HCT116 (cell line): ENCODE measurements at places on chromosomes 4 and X. TPM values are rescaled to one million over a fixed set of nuclear protein-coding genes. Genes with fewer than 3 reads are reported as not detected.

DNA sequence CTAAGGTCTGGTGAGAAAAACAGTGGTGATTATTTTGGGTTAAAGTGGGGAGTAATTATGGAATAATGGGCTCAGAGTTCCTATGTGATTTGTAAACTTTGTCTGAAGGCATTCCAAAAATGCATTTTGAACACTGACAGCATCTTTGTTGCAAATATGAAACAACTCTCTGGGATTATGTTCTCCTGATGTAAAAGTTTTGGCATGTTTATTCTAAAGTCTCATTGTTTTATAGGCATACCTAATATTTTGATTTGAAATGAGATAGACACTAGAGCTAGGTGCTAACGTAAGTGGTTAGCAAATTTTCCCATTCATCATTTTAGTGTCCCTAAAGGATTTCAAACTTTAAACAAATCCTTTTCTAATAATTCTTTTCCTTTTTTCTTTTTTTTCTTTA, 140.9 kb upstream of the ANXA3 start:
- DNase-seq: no peak

DNA sequence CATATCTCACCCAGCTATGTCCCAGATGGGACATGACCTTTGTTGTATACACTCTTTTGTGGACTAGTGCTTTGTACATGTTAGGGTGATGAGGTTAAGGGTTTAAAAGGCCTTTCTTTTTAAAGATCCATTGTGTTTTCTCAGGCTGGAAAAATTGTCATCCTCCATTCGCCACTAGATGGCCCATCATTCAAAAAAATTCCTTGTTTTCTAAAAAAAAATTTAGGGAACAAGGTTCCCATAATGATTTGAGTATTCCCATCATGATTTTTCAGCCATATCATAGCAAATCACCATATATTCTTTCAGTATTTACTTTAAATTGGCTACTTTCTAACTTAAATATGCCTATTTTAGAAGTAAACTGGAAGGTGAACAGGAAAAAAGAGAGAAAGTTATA, 91.9 kb upstream of the TMEM164 start:
- DNase-seq: no peak

DNA sequence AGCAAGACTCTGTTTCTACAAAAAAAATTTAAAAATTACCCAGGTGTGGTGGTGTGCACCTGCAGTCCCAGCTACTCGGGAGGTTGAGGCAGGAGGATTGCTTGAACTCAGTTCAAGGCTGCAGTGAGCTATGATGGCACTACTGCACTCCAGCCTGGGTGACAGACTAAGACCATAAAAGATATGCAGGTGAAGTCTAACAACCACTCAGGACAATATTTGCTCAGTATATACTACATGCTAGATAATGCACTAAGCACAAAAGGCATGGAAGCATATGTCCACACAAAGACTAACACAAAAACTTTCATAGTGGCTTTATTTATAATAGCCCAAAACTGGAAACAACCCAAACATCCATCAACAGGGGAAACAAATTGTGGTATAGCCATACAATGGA, 57.7 kb upstream of the TXK start:
- no peak for DNase-seq

DNA sequence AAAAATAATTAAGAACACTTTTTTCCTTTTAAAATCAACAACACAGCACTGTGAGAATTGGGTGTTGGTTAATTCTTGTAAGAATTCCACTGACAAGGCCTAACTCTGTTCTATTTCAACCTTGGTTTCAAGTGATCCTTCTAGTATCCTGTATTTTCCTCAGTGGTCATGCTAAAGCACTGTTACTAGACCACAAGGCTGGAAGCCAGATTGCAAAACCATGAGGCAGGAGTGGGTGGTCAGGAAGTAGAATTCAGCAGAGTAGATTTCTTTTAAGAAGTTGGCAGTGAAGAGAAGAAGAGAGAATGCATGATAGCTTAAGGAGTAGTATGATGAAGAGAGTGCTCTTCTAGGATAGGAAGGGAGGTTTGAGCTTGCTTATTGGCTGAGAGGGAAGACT, 71.6 kb upstream of the LEF1 start:
- no peak for DNase-seq

GRCh38 chr4:71270901-71271300, 67.9 kb upstream of the SLC4A4 start:
- DNase-seq: peak; percentile 8

GRCh38 chrX:4240541-4241194, 527.2 kb upstream of the PRKX start:
- no peak for DNase-seq

DNA sequence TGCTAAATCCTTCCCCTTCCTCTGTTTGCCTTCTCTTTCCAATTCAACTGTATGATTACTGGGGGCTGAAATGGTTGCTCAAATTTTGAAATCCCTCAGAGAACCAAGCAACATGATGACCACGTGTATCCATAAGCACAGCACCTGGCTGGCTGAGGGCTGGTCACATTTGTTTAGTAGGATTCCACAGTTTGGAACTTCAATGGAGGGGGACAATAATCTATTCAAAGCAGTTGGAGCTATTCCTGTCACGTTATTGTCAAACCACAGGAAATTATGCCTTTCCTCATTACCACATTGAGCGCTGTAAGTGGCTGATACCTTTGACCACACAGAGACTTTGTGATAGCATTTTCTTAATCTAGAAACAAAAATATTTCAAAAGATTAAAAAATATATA, 7.0 kb downstream of the TMSB4X start:
- DNase-seq: no peak

DNA sequence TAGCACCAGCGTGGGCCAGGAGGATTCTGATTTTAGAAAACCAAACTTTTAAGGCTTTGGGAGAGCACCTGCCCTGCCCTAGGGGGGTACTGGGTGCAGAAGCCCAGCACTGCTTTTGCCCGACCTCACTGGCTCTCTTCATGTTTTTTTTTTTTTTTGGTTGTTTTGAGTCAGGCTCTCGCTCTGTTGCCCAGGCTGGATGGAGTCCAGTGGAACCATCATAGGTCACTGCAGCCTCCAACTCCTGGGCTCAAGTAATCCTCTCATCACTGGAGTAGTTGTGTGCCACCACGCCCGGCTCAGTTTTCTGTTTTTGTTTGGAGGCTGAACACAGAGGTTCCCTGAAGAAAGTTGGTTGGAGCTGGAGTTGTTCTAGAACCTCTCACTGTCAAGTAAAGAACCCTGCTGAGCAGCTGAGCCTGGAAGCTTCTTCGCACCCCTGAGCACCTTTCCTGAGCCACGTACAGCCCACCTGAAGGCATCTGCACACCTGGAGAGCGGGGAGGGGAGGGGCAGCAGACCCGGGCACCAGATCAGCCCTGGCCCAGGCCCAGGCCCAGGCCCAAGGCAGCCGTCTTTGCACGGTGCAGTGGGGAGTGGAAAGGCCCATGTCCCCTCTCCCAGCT, 49.5 kb downstream of the SHROOM2 start:
- DNase-seq: no peak

DNA sequence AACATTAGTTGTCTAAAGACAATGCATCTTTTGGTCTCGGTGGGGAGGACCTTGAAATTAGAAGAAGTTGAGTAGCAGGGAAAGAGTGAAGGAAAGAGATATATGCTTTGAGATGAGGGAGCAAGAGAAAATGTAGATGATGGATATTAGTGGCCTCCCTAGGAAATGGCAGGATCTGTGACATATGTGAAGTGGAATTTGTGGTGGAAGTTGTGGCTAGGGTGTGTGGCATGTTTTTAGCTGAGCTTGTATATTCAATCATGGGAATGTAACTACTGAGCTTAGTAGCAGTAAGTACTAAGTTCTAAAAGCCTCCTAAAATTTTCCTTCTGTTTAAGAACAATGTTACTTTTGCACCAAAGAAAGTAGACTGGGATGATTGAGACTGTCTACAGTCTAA, 382.8 kb upstream of the CTSO start:
- DNase-seq: no peak

DNA sequence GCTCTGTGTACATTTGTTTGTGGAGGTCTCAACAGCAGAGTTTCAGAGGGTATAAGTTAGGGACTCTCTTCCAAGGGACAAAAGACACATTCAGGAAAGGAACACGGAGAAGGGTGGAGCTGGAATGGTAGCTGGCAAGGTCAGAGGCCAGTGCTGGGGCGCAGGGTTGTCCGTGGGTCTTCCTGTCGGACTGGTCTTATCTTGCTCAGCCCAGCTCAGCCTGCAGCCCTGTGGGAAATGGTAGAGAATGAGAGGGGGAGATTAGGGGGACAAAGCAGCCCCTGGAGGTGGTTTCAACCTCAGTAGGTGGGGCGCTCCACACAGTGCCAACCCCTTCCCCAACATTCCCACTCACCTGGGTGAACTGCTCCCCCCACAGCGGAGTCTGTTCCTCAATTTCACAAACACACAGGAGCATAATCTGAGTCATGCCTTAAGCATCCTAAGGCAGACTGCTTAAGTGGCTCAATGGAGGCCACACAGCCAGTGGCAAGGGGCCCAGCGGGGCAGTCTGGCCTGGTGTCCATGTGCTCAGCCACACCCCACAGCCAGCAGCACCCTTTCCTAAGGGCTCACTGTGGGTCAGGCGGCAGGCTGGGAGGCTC, 6.9 kb upstream of the HDAC6 start:
- no peak for DNase-seq

- DNase-seq: no peak
These were observed 53.3 kb downstream of the FBXL5 start for GRCh38 chr4:15601862-15602261.

- DNase-seq: no peak
These were observed 92.0 kb downstream of the APBB2 start for GRCh38 chr4:41122309-41122708.

Gene NR0B1
- not detected for total RNA-seq

Gene S100G
- not detected for total RNA-seq

Gene CXCL9
- total RNA-seq: not detected

Gene EFHC2
- total RNA-seq: not detected

Gene ESX1
- total RNA-seq: not detected

Gene F11
- total RNA-seq: not detected

Gene CC2D2A
- 13.0 TPM for total RNA-seq

Gene PABPC1L2A
- not detected for total RNA-seq
